ENCODE measurements at places on chromosomes 2 and 18.
A peak's percentile ranks its signal among the peaks of the same experiment; 100 is the strongest.

DNA sequence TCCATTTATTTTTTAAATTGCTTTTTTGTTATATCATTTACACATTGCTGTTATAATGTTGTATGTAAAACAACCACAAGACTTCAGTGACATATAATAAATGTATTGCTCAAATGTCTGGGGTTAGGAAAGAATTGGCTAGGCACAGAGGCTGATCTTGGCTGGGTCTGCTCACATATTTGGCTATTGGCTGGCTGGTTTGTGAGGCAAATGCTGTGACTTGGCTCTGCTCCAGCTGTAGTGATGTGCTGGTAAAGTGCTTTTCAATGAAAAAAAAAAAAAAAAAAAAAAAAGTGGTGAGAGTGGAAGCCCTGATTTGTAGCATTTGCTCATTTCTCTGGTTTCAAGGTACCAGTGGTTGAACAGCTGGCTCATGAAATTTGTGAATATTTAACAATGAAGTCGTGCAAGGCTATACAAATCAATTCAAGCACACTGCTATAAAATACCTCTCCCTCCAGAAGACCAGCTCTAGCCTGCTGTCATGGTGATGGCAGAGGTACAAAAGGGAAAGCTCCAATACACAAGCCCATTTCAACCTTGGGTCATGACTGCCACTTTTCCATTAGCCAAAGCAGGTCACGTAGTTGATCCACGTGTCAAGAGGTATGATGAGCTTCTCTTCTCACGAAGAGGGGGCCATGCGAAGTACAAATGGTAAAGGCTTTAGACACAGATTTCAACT lies 43.7 kb upstream of the RIT2 start:
- peak; percentile 19 for DNase-seq

DNA sequence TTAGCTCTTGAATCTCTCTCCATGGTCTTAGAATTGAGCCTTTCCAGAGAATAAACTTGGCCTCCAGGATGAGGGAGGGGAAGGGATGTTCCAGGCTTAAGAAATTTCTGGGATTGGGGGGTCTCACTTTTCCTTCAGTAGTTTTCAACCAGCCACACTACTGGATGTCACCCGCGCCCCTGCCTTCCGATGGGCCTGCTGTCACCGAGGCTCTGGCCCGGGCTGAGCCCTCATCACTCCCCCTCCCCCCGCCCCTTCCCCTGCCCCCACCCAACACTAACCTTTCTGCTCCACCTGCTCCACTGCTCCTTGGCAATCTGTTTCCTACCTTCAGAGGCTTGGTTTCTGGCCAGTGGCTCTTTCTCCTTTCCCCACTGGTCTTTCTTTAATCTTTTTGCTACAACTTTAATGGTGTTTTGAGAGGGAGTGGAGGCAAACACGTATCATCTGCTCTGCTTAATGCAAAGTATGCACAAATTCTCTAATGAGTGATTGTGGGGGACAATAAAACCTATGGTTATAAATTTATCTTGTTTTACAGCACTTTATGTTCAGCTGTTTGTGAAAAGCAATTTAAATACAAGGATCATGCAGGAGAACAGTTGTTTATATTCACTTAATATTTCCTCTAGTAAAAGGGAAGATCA lies 155.1 kb downstream of the WDSUB1 start:
- DNase-seq: no peak

DNA sequence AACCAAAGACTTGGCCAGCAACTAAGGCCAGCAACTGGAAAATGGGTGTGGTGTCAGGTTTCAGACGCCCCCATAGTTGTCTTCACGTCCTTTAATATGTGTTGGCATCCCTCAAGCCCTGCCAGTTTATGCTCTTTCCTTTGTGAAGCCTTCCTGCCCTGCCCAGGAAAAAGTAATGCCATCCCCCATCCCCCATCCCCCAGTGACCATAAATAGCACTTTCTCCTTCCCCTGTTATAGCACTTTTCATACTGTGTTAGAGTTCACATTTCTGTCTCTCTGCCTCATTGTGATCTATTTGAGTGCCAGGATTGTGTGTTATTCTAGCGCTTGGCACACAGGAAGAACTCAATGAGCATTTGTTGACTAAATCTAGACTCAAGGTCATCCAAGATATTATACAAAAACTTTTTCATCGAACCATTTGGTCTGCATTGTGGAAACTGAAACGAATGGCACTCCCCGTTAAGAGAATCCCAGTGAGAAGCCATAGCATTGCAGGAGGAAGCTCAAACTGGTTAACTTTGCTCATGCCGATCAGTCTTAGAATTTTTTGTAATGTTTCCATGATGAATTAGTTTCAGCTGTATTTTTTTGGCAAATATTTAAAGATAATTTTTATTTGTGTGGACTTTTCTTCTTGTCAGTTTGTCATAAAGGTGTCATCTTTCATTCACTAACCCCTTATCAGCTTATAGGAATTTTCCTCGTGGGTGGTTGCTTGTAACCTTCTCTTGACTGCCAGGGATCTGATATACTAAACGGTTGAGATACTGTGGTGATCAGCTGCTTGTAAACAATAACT lies 15.7 kb downstream of the CRIM1 start:
- DNase-seq: peak; percentile 46

DNA sequence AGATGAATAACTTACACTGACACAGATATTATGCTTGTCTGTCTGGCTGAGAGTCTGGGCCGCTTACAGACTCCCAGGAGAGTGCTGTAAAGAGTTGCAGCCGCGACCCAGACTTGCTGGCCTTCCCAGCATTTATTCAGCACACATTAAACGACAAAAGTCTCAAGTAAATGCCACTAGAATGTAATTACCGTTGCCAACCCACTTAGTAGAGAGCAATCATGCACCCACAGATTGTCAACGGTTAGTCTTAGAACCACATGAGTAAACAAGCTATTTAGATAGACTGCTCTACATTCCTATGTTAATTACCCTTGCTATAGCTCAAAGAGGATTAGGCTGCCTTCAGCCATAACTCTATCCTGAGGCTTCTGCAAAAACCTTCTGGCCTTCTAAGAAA lies 47.8 kb upstream of the C2orf74 start:
- no peak for DNase-seq

DNA sequence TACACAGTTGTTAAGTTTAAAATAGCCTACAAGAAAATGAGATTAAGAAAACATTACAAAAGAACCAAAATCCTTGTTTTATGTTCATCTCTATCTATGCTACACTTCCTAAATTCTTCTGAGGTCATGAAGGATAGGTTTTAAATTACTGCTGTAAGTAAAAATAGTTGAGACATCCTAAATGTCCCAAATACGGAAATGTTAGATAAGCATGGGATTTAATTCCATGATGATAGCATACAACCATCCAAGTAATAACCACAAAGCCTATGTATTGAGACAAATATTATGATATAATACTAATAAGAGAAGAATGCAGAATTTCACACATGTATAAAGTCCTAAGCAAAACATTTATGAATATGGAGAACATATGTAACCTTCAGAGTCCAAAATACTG lies 34.1 kb downstream of the PIEZO2 start:
- no peak for DNase-seq

- peak; percentile 46 for DNase-seq
Measured at GRCh38 chr18:80112624-80113248, 3.7 kb downstream of the ADNP2 start.

DNA sequence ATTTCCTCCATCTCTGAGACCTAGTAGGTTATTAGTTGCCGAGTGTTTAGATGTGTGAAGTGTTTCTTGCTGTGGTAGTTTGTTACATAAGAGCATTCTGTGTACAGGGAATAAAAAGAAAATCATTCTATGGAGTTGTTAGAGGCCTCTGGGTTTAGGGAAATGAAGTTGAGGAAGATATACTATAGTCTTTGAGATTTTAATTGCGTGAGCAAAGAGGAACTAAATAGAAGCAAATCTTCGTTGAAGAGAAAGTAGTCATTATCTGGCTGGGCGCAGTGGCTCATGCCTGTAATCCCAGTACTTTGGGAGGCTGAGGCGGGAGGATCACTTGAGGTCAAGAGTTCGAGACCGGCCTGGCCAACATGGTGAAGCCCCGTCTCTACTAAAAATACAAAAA lies 19.0 kb downstream of the USP39 start:
- DNase-seq: no peak

DNA sequence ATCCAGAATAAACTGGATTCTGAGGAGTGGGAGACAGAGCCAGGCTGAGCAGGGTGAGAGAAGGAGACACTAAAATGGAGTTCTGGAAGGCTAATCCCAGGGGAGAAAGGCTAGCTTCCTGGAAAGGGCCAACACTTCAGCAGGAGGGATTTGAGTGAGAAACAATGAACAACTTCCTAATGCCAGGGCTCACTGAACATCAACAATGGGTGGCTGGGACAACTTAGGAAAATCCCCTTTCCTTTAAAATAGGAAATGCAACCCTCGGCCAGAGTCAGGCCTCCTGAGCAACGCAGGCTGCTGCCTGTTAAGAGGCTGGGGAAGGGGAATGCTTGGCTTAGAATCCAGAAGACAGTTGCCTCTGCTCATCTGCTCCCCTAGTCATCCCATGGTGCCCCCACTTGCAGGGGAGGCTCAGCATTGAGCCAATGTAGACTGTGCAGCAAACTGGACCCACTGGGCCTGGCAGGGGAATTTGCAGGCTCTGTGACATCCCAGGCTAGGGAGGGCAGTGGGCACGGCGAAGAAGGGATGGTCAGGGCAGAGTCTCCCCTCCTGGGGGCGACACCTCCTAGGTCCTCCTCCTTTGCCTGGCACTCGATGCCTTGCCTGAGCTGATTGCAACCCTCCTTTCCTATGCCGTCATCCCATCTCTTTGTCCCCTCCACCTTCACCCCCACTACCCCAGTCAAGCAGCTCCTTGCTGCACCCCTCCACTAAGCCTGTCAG lies 182.5 kb downstream of the TNS1 start:
- peak; percentile 60 for DNase-seq

DNA sequence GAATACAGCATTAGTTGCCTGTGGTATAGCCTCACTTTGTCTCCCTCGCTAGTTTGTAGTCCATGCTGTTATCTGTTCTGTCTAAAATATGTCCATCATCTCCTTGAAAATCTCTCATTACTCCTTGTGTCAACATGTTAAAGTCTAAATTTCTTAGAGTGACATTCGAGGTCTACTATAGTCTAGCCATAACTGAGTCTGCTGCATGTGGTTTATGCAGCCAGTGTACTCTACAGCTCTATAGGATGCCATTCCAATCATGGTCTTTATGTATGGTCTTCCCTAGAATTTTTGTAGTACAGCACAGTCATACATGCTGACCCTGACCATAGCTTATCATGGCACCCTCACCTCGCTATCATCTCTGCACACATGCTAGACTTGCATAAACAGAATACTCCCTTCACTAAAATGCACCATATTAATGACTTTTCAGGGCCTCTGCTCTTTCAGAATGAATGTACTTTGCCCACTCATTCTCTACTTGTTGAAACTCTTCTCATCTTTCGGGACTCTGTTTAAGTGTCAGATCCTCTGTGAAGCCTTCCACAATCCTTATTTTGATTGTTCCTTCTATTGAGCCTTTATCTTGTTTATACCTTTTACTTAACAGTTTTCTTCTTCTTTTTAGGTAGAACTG lies 12.8 kb downstream of the TANK start:
- no peak for DNase-seq

DNA sequence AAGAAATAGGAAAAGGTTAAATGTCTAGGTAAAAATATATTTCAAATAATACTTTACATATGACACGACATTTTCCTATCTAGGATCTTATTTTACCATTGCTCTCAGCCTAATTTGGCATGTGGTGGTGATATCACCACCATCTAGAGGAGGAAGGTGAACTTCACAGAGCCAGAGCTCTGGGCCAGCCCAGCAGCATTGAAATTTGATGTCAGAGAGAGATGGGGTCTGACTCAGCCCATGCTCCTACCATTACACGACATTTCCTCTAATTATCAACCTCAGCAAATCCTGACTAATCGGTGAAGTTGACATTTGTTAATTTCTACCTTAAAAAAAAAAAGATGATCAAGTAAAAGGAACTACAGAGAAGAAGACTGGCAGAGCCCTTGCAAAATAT lies 42.3 kb downstream of the LRRTM4 start:
- no peak for DNase-seq

DNA sequence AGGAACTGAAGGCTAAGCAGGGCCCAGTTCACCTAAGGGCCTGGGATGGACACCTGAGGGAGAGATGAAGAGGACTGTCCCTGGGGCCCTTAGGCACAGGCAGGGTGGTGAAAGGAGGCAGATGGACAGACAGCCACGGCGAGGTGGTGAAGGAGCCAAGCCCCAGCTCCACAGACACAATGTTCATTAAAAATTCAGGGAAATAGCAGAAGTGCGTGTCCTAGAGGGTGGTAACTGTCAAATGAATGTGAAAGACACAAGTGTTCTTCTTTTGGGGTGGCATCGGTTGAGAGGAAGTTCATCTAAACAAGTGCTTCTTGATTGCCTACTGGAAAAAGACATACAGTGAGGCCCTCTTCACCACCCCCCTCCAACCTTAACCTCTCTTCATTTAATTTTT lies 76.2 kb upstream of the SIX2 start:
- no peak for DNase-seq

DNA sequence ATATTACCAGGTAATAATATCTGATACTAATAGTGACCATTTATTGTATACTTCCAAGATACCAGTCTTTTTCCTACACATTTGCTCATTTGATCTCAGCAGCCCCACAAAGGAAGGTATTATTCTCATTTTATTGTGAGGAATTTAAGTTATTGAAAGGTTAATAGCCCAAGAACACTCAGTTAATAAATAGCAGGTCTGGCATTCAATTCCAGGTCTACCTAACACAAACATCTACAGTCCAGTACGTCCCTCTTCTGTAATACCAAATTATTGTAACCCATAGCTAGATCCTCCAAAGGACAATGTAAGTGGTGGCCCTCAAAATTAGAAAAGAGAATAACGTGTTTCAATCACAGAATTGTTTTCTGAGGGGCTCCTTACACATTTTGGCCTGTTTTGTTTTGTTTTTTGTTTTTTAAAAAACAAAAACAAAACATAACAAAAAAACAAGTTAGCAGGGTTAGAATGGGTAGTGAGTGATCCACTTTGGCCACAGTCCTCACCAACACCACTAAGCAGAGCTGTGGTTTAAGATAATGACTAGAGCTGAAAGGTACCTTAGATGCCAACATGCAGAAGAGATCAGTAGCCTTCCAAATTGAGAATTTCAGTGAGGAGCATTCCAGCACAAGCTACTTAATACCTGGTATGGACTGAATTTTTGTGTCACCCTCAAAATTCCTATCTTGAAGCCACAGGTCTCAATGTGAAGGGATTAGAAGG lies 137.5 kb downstream of the DYM start:
- DNase-seq: no peak

GRCh38 chr2:7740114-7740513 lies 822.9 kb downstream of the RNF144A start:
- DNase-seq: peak; percentile 1

- DNase-seq: no peak
Measured at GRCh38 chr18:35582899-35583558, 1.5 kb downstream of the GALNT1 start.

DNA sequence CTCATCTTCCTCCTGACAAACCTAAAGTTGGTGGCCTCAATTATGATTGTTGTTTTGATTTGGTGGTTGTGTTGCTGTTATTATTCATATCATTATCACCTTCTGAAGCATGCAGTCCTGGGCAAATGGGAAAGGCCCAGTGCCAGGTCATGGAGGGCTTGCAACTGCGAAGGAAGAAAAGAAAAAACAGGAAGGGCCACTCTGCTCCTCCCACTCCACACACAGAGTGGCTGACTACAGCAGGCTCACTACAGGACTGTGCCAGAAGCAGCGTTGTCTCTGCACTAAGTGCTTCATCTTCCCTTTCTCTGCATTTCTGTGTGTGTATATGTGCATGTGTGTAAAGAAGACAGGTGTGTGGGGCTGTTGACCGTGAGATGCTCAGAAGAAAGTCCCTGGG lies 231.9 kb downstream of the ANKRD30B start:
- DNase-seq: no peak

GRCh38 chr2:102588213-102588939 lies 31.0 kb upstream of the SLC9A2 start:
- DNase-seq: peak; percentile 14

- peak; percentile 54 for DNase-seq
Measured at GRCh38 chr2:217920879-217921603, 81.8 kb downstream of the TNS1 start.

Measured in muscle of leg (tissue), 16 donors.